ENCODE measurements at places on chromosomes 7 and 10. TPM values are rescaled to one million over a fixed set of nuclear protein-coding genes. Genes with fewer than 3 reads are reported as not detected.

- DNase-seq, result peak; percentile 36
Observed at GRCh38 chr7:152435384-152436110, at the start of gene KMT2C. TSS of gene KMT2C (minus strand) at chr7:152436003. CDS start at chr7:152435786, 217 bp downstream.

DNA sequence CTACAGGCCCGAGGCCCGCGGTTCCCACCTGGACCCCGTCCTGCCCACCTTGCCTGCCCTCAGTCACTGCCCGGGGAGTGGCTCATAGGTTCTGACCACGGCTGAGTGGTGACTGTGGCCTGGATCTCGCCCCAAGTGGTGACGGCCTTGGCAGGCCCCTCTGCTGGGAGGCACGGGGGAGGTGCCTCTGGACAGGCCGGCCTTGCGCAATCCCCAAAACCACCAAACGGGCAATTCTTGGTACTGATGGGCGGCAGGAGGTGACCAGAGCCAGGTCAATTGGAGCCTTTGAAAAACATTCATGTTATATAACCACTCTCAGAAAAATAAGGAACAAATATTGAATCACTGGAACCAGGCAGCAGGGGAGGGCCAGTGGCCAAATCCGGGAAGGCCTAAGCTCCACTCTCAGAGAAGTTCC, 83.4 kb downstream of the PRKAG2 start:
- no peak for DNase-seq

GRCh38 chr10:44422153-44422552, 37.3 kb upstream of the CXCL12 start:
- DNase-seq, result no peak

The WDR91 gene
- total RNA-seq, result 2.5 TPM

The EVX1 gene
- total RNA-seq, result 0.12 TPM

DNA sequence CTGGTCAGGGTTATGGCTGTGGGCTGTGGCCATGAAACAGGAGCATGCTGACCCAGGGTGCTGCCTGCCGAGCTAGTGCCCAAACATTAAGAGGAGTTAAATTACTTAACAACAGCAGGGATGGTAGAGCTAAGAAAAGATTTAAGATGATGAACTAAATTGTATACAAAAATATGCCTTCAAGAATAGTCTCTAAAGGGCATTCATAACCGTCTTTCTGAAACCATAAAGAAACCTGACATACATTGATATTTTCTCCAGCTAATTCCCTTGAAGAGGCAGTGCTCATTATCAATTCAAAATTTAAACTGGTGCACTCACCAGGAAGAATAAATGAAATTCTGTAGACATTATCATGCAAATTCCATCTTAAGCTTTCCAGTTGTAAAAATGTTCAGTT, 265.8 kb upstream of the TAC1 start:
- no peak for DNase-seq

DNA sequence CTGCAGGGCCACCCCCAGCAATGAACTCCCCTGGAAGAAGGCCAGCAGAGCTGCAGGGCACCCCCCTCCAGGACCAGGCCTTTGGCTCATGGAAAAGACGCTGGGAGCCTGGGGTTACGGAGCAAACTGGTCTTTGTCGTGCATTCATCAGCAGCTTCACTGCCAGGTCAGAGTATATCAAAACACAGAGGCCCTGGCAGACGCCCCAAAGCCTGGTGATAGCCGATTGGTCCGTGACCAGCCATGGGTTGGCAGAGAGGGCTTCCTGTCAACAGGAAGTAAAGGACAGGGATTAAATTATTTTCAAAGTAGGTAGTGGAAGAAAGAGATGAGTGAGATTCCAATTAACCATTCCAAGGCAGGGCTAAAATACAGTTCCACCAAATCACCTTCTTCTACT, 9.0 kb downstream of the PRKAG2 start:
- no peak for DNase-seq

DNA sequence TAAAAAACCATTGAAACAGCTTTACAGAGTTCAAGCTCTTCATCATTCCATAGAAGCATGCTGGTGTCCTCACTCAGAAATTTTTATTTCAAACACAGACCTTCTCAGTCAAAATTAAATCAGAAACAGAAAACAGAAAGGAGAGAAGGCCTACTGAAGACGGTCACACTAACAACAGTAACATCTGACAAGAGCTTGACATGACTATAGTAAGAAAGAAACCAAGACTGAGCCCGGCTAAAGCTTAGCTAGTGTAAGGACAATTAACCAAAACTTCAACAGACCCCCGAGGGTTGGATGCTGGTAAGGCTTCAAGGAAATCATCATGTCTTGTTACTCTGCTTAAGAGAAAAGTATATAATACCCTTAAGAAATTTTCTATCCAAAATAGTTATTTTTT, 38.6 kb downstream of the MTPN start:
- no peak for DNase-seq

The CROT gene
- 10.9 TPM for total RNA-seq

GRCh38 chr10:77186936-77187335, 450.7 kb downstream of the KCNMA1 start:
- DNase-seq, result no peak

DNA sequence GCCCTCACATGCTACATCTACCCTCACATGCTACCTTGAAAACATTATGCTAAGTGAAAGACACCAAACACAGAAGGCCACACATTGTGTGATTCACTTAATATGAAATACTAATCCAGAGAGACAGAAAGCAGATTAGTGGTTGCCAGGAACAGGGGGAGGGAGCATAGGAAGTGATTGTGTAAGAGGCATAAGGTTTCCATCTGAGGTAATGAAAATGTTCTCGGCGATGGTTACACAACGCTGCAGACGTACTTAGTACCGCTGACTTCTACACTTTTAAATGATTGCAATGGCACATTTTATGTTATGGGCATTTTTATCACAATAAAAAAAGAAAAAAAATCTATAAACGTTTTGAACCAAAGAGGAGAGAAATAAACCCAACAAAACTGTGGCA, 742.3 kb downstream of the TYW1 start:
- DNase-seq, result no peak

- no peak for DNase-seq
Observed at GRCh38 chr10:24153537-24153936, 55.4 kb upstream of the KIAA1217 start.

- no peak for DNase-seq
Observed at GRCh38 chr10:104246976-104247375, 7.7 kb upstream of the GSTO1 start.

GRCh38 chr7:17882685-17883084, 57.6 kb downstream of the SNX13 start:
- DNase-seq, result no peak

DNA sequence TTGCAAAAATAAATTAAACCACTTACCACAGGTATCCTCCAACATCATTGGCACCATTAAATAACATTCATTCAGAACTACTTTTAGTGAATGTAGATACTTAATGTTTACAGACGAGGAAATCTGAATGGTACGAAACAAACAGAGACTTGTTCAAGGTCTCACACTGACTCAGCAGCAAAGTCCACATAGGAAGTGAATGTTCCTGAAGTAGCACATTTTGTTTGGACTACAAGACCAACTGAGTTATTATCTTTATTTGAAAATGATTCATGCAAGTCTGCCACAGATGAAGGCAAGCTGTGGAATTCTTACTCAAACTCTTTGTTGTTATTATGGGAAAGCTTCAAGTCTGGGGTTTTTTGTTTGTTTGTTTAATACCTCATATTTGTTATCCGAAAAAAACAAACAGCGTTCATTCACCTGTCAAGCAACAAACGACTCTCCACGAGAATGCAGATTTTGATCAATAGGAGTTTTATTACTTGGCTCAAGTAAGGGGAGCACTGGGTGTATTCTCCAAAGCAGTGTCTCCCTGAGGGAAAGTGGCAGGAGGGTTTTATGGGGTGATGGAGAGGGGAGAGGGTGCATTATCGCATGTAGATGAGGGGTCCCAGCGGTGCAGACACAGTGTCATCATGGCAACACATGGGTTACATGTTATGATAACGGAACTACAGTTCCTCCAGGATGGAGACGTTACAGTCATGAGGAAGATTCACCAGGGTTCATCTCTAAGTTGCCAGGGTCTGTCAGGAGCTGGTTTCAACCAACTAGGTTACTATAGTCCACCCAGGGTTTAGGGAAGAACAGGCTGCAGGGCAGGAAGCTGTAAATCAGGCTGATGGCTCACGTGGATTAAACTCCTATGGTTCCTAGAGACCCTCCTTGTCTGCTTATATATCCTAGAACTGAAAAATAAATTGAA, 147.7 kb upstream of the AKR1E2 start:
- peak; percentile 76 for DNase-seq

The RARRES2 gene
- not detected for total RNA-seq

- no peak for DNase-seq
Observed at GRCh38 chr7:22631730-22632129, 95.3 kb upstream of the IL6 start.

DNA sequence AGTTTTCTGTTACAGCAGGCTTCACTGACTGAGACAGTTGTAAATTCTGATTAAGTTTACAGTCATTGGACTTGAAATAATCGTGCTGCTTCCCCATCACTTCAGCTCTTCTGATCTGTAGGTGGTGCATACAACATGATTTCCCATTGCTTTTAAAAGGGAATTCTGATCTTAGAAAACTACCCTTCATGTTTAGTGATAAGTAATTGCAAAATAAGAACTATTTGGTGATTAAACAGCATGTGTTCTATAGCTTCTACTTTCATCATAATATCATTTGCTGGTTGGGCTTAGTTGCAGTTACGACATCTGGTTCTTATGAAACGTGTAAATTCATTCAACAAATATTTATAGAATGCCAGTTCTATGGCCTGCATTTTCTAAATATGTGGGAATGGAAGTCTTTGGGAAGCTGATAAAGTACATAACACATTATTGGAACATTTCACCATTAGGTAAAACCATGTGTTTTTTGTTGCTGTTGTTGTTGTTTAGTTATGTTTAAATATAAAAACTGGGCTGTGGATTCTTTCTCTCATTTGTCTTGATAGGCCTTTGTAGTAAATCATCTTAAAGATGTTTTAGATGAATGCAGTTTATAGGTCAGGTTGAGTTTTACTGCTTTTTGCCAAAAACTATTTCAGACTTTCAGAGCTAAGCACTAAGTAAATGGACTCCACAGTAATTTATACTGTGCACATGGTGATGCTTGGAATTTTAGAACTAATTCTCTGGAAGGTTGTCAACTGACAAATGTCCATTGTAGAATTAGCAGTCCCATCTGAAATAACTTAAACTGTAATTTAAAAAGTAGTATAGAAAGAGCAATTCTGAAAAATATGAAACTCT, 13.1 kb downstream of the GNAI1 start:
- peak; percentile 57 for DNase-seq

The SFTPD gene
- not detected for total RNA-seq

- DNase-seq, result no peak
Observed at GRCh38 chr7:121078701-121079227, 90.3 kb downstream of the CPED1 start.

DNA sequence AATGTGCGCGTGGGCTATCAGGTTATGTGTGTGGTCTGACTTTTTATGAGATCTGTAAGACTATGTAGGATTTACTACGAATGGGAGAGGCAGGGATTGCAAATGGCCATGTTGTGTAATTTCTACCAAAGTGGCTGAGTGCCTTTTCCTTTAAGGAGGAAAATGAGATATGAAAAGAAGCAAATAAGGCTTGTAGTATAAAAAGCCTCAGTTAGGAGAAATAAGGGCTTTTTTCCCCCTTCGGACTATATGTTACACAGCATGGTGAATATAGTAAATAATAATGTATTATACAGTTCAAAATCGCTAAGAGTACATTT, 447 bp upstream of the GPAM start:
- DNase-seq, result no peak

The DPY19L1 gene
- total RNA-seq, result 153 TPM

- no peak for DNase-seq
Observed at GRCh38 chr7:84336303-84336702, 141.7 kb upstream of the SEMA3A start.

The WIPF3 gene
- total RNA-seq, result 0.07 TPM

GRCh38 chr10:105509517-105509916, 868.4 kb downstream of the SORCS3 start:
- no peak for DNase-seq

The C10orf71 gene
- total RNA-seq, result not detected

The ACHE gene
- 0.27 TPM for total RNA-seq

The ZMIZ1 gene
- 33.8 TPM for total RNA-seq

DNA sequence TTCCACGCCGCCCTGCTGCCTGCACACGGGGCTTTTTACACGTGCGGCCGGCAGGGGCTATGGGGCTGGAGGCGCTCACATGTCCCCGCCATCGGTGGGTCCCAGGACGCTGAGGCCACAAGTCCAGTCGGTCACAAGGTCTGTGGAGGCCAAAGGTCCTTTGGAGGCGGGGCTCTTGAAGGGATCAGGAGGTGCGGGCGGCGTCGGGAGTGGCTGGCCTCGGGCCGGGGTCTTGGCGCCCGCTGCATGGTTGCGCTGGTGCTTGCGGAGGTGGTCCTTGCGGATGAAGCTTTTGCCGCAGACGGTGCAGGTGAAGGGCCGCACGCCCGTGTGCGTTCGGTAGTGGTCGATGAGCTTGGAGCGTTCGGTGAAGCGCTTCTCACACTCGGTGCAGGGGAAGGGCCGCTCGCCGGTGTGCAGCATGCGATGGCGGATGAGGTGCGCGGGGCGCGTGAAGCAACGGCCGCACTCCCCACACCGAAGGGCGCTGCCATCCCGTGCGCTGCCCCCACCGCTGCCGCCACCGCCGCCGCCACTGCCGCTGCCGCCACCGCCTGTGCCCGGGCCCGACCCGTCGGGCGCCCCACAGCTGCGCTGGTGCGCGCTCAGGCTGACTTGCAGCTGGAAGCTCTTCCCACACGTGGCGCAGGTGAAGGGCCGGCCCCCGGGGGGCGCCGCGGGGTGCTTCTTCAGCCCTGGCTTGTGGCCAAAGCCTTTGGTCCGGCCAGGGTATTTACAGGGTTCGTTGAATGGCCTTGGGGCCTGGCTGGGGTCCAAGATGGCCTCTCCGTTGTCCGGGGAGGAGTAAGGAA, 13.7 kb upstream of the ZNF777 start:
- DNase-seq, result no peak

DNA sequence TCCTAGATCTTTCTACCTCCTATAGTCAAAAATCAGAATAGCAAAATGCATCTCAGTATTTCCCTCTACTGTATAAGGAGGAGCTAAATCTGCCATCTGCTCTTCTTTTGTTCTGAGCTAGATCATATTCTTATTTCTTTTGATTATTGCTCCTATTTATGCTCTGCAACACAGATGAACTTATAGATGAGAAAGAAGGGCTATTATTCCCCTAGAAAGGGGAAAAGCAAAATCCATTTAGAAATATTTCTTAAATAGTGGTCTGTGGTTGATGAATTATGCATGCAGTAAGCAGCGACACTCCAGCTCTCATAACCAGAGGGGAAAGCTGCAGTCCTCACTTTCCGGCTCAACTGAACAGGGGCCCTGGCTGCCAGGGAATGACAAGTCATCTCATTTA, 207.3 kb upstream of the SORCS1 start:
- no peak for DNase-seq

- no peak for DNase-seq
Observed at GRCh38 chr7:95798401-95798930, 26.1 kb downstream of the DYNC1I1 start.

DNA sequence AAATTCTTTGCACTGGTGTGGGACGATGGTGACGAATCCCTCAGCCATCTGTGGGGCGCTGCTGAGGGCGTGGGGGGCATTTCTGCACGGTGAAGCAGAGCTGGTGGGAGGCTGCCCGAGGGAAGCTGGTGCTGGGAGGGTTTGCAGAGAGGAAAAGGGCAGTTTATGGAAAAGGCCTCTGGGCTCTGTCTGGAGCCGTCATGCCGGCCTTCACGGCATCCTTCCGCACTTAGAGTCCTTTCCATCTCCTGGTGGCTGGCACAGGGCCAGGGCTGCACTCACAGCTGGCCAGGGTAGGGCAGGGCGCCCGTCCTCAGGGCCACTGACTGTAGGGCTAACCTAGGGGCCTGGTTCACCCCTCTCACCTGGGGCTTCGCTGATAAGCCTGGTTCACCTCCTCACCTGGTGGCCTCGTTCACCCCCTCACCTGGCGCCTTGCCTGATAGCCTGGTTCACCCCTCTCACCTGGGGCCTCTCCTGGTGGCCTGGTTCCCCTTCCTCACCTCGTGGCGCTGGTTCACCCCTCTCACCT, 598 bp upstream of the AMZ1 start:
- DNase-seq, result no peak

Measured in NCI-H460 (cell line).